Posterior vena cava (tissue), 2 donors: ENCODE measurements at places on chromosomes 1 and 21. TPM values are rescaled to one million over a fixed set of nuclear protein-coding genes. Genes with fewer than 3 reads are reported as not detected.

DNA sequence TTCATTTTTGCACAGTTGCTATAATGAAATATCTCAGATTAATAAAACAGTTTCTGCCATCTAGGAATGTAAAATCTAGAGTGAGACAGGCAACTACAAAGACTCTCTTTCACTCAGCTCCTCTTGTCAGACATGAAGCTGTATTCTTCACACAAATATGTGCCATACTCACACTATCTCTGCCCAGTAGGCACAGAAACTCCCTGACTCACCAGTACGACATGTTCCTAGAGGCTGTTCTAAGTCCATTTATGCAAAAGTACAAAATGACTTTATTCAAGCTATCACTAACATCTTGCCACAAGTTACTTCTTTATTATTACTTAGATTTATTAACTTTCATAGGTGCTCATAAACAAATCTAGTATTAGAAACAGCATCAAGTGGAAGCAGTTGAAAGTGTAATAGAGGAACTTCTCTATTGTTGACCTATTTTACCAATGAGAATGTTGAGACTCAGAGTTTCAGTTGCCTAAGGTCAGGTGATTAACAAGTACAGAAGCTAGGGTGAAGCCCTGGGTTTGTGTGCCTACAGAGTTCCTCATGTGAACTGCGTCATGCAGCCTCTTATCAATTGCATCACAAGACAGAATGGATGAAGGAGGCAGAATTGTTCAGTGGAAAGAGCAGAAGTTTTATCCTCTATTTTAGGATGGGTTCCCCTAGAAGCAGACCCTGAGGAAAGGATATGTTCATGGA lies 98.9 kb downstream of the RGS2 start:
- DNase-seq = no peak

- no peak for DNase-seq
Observed at GRCh38 chr1:157028674-157029073, 16.9 kb downstream of the ARHGEF11 start.

GRCh38 chr1:57424231-57425027 lies 569 bp upstream of the DAB1 start:
- DNase-seq = peak; percentile 78

Gene HSD3B2
- not detected for total RNA-seq

Gene CYP4A22
- total RNA-seq = 0.32 TPM

DNA sequence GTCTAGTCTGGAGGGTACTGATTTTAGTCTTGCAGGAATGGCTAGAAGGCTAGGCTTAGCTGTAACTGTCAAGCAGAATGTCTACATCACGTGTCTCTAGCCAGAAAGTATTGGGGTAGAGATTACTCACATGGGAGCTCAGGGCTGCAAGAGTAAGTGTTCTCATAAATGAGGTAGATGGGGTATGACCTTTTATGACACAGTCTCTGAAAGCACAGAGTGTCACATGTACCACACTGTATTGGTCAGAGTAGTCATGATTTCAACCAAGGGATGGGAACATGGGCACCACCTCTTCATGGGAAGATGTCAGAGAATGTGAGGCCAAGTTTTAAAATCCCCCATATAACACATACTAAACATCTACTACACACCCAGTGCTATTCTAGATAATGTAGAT lies 2.9 kb downstream of the FYB2 start:
- DNase-seq = no peak
